Fibroblast of villous mesenchyme (primary cell): ENCODE measurements at places on chromosomes 1 and 21. TPM values are rescaled to one million over a fixed set of nuclear protein-coding genes. Genes with fewer than 3 reads are reported as not detected.

Gene OR2M3
- total RNA-seq: not detected in 2 replicates

DNA sequence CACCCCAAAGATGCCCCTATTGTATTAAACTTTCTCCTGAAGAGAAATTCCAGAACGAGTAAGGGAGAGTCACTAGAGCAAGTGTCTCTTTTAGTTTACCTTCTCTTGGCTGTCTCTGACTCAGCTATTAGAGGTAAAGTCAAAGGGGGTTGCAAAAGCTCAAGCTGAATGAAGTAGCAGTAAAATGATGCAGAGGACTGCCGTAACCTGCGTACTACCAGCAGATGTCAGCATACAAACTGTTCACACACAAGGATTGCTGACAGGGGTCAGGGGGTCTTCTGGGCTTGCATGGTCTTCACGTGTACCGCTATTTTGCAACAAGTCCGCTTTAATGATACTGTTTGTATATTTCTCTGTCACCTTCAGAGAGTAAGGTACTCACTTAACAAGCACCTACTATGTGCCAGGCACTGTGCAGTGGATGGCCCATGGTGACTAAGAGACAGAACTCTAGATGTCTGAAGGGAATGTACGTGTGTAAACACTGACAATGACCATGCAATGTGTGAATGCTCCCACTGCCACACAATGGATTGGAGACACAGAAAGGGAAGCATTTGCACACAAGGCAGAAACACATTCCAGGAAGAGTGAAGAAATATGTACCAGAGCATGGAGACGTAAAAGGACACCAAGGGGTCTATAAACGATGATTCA is 34.9 kb downstream of the CHML start:
- peak; percentile 17 for DNase-seq

Gene TNFSF18
- 2.9 and 11.2 TPM in 2 replicates for total RNA-seq

GRCh38 chr1:209751627-209752231 is 4.1 kb upstream of the TRAF3IP3 start:
- DNase-seq: no peak

Gene FCGR3A
- not detected in 2 replicates for total RNA-seq

DNA sequence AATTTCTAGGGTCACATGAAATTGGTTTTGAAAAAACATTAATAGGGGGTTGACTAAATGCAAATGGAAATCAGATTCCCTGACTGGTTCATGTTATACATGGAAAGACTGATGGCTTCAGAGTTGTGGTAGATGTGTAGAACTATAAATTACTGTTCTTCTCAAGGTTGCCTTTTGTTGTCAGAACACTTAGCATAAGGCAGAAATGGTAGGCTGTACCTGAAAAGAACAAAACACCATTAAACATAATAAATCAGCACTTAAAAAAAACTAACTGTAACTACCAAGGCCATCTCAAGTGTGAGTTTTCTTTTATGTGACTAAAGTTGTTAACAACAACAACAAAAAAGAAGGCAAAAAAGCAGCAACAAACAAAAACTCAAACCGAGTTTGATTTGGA is 111.8 kb downstream of the RPS6KC1 start:
- DNase-seq: no peak

GRCh38 chr1:54885237-54885679 is 1.7 kb downstream of the DHCR24 start:
- no peak for DNase-seq

GRCh38 chr1:61184040-61184713 is 101.8 kb downstream of the NFIA start:
- DNase-seq: peak; percentile 75

- DNase-seq: peak; percentile 70
These were observed 30.6 kb upstream of the CTPS1 start for GRCh38 chr1:40948741-40949443.

Gene PANK4
- 23.8 and 27.6 TPM in 2 replicates for total RNA-seq
